ENCODE measurements at places on chromosomes 16 and 17. TPM values are rescaled to one million over a fixed set of nuclear protein-coding genes. Genes with fewer than 3 reads are reported as not detected.
A peak's percentile ranks its signal among the peaks of the same experiment; 100 is the strongest.

Gene NPIPA2
- 0.60 TPM for total RNA-seq

Gene MT4
- total RNA-seq, result not detected

GRCh38 chr17:80716986-80717719, 172.5 kb downstream of the RPTOR start:
- DNase-seq, result no peak

DNA sequence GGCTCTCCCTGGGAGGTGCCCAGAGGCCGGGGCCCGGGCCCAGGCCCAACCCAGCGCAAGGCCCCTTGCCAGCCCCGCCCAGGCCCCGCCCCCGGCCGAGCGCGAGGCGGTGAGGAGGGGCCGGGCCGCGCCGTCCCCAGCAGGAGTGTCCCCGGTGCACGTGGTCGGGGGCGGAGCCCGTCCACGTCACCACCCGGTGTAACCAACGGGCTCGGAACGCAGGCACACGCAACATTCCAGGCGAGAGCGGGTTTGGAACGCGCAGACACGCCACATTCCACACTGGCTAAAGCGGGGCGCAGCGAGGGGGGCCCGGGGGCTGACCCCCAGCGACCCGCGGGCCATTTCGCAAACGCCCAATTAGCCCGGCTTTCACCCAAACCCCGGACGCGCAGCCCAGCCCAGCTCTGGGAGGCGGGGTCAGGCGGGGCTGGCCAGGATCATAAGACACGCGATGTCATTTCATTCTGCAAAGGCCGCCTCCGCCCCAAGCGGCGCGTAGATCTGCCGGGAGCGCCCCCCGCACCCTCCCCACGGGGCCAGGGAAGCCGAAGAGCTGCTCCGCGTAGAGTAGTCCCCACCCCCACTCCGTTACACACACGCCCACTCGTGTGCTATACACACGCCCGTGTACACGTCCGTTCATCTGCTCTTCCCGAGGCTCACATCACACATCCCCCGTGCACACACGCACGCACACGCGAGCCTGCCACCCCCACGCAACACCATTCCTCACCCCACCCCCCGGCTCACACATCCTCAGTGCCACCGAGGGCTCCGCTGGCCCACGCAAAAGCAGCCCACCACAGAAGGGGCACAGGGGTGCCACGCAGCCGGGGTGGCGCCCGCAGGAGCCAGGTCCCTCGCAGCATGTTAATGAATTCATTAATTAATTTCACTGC, 1.0 kb downstream of the MNT start:
- DNase-seq, result peak; percentile 92

DNA sequence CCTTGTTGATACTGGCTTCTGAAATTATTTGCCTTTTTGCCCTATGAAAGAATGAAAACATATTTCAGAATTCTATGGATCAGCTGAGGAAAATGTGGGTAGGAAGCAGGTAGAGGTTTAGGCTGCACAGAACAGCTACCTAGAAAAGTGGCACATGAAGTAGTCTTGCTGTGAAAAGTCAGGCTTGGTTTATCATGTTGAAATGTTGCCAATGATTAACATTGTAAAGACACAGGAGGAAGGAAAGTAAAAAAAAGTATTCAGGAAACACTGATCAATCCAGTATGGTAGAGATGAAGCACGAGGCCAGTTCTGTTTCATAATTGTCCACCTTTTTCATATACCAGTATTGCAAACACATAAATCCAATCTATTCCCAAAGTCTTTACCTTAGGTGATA, 29.9 kb downstream of the ABCA6 start:
- no peak for DNase-seq

- peak; percentile 84 for DNase-seq
Measured at GRCh38 chr17:882827-883585, 96.6 kb downstream of the NXN start.

Gene KIF18B
- total RNA-seq, result not detected

DNA sequence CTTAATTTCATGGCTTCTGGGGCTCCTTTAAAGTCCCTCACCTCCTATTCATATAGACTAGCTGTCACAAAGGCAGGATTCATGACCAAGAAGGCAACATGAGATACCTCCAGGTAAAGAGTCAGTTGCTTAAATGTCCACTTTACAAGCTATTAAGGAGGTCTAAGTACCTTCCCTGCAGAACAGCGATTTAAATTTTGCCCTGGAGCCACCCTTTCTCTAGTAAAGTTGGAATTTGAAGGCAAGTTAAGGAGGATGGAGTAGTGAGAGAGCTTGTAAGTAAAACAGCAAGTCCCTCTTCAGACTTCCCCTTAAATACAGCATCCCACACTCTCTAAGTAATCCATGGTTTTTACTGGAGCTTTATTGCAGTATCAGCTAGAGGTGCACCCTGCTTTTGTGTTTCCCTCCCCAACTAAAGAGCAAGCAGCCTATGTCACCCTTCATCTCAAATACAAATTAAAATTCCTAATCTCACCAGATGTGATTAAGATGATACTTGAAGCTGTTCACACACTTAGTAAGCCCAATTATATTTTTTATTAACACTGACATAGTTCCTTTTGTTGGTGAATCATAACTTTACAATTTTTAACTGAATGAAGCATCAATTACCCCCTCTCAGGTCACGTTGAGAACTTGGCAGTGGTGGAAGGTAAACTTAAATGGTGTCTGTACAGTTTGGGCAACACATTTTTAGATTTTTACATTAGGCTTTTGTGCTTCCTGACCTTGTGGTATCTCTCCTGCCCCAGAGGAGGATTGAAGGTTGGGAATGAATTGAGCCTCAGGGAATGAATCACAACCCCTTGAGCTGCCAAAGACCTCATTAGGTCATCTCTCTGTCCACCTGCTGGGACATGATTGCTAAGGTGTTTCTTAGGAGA, 108.9 kb downstream of the TANGO6 start:
- no peak for DNase-seq

Gene KRTAP17-1
- not detected for total RNA-seq

GRCh38 chr16:87210894-87211293, 106.3 kb downstream of the C16orf95 start:
- DNase-seq, result no peak

GRCh38 chr17:78709751-78710181, 72.3 kb downstream of the CYTH1 start:
- DNase-seq, result no peak

DNA sequence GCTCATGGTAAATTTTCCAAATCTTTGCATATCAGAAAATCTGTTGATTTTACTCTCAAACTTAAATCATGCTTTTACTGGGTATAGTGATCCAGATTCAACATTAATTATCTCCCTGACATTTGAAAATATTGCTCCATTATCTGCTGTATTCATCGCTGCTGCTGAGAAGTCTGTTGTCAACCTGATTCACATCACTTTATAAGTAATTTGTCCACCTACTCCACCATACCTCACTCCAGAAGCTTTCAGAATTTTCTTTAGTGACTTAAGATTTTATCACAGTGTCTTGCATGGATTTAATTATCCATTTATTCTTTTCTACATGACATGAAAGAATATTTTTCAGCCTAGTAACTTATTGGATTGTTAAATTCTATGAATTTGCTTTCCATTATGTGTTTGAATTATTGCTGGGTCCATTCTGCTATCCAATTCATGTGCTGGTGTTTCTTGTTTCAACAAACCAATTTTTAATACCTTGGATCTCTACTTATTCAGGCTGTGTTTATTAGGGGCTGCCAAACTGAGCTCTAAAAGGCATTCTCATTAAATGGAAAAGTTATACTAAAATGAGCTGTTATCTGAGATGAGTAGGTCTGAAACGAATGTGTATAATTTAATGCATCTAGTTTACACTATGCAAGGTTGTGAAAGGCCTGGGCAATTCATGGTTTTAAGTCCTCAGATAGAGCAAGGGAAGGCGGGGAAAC, 519.3 kb upstream of the CDH11 start:
- DNase-seq, result no peak

Gene RNF157
- total RNA-seq, result 80.9 TPM

DNA sequence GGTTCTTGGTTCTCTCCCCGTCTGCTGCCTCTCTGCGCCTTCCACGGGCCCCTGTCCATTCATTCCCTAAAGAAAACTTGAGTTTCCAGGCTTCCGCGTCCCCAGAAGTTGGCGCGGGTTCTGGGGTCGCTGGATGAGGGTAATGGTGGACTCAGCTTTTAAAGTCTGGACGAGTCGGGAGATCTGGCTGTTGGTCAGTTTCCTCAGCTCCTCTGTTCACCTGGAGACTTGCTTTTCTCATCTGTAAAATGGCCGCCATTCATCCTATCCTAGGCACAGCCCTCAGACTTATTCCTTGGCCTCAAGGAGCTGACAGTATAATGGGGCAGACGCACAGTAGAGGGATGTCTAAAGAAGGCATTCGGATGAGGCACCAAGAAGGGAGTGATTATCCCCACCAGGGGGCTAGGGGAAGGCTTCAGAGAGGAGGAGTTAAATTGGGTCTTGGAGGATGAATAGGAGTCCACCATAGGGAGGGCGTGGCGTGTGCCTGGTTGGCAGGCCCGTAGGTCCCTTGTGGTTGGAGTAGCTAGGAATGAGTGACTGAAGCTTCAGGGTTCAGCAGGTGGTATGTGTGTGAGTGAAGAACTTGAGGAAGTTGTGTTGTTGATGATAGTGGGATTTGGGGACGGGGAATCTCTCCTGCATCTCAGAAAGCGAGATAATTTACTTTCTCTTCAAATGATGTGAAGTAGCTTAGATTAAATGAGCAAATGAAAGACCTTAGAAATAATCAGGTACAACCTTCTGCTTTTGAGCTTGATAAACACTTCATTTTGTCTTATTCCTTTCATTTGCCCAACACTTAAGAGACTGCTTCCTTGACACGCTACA, 652 bp downstream of the VPS35L start:
- no peak for DNase-seq

DNA sequence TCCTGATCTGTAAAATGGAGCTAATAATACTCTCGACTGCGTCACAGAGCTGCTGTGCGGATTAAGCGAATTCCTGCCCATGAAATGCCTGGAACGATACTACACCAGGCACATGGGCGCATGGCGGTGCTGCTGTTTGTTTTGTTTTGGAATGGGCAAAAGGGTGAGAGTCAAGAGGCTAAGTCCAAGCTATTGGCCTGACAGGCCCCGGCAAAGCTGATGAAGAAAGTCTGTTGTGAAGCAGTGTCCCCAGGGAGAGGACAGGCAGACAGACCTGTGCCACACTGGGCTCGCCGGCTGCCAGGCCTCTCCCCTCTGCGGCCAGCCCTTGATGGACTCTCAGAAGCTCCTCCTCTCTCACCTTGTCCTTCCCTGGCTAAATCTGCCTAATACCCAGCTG, 31.3 kb upstream of the RASD1 start:
- peak; percentile 60 for DNase-seq

DNA sequence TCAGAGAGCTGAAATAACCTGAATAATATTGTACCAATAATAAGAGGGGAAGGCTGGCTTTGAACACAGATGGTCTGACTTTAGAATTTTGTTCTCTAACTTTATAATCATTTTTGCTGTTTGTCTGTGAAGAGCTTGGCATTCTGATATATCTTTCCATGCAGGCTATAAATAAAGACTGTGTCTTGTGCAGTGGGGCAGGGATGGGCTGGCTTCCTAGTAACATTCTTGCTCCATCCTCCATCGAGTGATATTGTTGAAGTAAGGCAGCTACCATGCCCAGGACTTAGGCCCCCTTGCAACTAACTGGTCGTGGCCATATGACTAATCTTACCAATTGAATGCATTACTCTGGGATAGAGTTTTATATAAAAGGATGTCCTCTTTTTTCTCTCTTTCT, 234.7 kb upstream of the IRX3 start:
- no peak for DNase-seq

DNA sequence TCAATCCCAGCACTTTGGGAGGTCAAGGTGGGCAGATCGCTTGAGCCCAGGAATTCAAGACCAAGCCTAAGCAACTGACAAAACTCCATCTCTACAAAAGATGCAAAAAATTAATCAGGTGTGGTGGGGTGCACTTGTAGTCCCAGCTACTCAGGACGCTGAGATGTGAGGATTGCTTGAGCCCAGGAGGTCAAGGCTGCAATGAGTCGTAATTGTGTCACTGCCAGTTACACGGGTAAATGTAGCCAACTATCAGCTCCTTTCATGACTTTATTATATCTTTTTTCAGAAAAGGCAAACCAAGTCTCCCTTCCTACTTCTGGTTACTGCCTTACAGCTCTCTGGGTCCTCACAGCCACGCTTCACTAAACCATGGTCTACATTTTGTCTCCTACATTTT, 4.0 kb downstream of the SDF2 start:
- no peak for DNase-seq

Gene KRTAP16-1
- total RNA-seq, result not detected

Gene MYCBPAP
- total RNA-seq, result not detected

- no peak for DNase-seq
Measured at GRCh38 chr17:39225959-39226683, 376 bp upstream of the STAC2 start.

GRCh38 chr17:14204084-14204483, 32.6 kb downstream of the CDRT15 start:
- DNase-seq, result no peak

DNA sequence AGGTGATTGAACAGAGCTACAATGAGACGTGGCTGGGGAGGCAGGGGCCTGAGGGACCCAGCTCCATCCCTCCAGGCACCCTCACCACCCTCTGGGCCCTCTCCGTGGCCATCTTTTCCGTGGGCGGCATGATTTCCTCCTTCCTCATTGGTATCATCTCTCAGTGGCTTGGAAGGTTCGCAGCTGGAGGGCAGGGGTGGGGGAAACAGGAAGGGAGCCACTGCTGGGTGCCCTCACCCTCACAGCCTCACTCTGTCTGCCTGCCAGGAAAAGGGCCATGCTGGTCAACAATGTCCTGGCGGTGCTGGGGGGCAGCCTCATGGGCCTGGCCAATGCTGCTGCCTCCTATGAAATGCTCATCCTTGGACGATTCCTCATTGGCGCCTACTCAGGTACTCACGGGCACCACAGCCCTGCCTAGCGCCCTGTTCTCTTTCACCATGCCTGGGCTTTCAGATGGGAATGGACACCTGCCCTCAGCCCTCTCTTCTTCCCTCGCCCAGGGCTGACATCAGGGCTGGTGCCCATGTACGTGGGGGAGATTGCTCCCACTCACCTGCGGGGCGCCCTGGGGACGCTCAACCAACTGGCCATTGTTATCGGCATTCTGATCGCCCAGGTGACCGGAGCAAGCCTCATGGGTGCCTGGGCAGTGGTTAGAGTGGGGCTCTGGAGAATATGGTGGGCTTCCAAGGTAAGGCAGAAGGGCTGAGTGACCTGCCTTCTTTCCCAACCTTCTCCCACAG, 2.1 kb downstream of the SLC2A4 start:
- DNase-seq, result peak; percentile 73

Gene KRTAP4-1
- not detected for total RNA-seq

Gene DNAH9
- total RNA-seq, result not detected

GRCh38 chr16:70430667-70431536, 8.0 kb downstream of the ST3GAL2 start:
- no peak for DNase-seq

DNA sequence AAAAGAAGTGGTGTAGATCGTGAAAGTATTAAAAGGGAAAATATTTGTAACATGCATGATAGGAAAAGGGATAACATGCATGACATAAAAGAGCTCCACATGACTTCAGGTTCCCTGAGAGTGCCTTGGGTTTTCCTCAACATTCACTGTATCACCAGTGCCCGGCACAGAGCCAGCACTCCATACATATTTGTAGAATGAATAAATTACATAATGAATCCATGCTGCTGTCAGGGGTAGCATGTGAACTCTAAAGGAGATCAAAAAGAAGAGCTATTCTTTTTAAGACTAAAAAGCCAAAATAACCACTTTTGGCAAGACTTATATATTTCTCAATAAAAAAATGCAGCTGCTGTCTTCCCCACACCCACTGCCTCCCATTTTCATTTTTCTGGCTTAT, 2.7 kb upstream of the ZNF594 start:
- no peak for DNase-seq

Gene ZNF48
- total RNA-seq, result 5.9 TPM

Measured in gastrocnemius medialis (tissue), 4 donors.